Renal pelvis (tissue), 12 donors: ENCODE measurements at places on chromosomes 16 and 17. TPM values are rescaled to one million over a fixed set of nuclear protein-coding genes. Genes with fewer than 3 reads are reported as not detected.

Gene MEOX1
- 5.8 TPM for polyA plus RNA-seq

GRCh38 chr17:67379251-67379630, 2.2 kb downstream of the PITPNC1 start:
- DNase-seq: no peak

GRCh38 chr16:51024703-51025102, 126.4 kb downstream of the SALL1 start:
- no peak for DNase-seq

Gene LITAF
- 103 TPM for polyA plus RNA-seq

DNA sequence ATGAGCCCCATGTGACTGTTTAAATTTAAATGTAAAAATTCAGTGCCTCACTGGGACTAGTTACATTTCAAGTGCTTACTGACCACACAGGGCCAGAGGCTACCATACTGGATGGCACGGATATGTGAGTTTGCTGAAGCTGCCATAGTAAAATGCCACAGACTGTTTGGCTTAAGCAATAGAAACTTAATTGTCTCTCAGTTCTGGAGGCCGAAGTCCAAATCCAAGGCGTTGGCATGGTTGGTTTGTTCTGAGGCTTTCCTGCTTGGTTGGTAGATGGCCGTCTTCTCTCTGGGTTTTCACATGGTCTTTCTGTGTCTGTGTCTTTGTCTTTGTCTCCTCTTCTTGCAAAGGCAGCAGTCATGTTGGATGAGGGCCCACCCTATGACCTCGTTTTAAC, 878.9 kb upstream of the RBFOX1 start:
- DNase-seq: no peak

Gene NPW
- 4.5 TPM for polyA plus RNA-seq

GRCh38 chr17:43591779-43592562, 45.8 kb upstream of the ETV4 start:
- no peak for DNase-seq

Gene MRC2
- polyA plus RNA-seq: 80.6 TPM

- DNase-seq: no peak
Measured at GRCh38 chr17:30493780-30494179, 16.6 kb downstream of the GOSR1 start.

DNA sequence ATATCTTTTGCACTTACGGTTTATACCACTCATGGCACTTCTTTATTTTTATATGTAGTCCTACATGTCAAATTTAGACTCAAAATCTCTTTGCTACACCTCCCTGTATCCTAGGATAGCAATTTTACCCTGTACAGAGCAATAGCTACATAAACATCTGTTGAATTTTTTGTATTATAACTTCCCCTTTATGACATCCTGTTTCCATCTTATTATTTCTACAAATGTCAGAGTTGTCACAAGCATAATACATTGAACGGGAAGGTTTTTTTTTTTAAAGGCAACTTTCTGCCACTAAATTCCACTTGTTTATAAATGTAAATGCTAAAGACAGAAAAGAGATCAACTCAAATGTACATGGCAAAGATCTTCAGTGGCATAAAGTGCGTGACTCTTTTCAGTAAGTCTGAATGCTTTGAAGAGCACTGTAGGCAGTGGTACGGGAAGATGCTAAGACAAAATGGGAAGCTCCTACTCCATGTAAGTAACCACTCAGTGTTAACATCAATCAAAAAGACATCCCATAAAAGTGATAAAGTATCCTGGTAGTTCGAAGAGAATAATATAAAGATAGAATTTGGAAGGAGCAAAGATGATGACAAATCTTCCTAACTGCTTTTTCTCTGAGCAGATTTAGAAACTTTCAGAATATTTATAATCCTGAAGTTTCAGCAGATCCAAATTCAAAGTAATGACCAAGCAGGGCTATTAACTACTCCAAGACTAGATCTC, 26.8 kb downstream of the GNA13 start:
- DNase-seq: no peak

DNA sequence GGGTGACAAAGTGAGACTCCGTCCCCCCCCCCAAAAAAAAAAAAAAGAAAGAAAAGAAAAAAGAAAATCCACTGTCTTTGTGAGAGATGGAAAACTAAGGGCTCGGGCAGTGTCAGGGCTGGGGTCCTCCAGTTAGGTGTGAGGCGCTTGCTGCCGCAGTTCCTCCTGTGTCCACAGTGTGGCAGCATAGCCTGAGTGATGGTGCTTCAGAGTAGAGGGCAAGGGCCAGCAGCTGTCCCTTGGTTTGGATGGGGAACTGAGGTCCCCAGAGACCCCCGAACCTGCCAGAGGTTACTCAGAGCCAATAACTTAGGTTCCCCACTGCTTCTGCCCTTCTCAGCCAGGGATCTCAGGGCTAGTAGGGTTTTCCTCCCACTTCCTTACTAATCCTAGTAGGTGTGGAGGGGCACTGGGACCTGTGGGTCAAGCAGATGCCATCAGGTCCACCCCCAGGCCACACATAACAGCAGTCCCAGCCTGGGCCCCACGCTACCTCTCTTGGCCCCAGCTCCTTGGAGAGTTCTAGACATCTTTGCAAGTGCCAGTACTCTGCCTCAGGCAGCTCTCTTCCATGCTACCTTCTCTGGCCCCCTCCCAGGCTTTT, 7.9 kb upstream of the LLGL1 start:
- DNase-seq: peak; percentile 64

Gene SAMD14
- 18.7 TPM for polyA plus RNA-seq

Gene NEUROD2
- 0.06 TPM for polyA plus RNA-seq

GRCh38 chr17:14737984-14738651, 437.2 kb downstream of the HS3ST3B1 start:
- DNase-seq: no peak

Gene HSD17B1
- 5.8 TPM for polyA plus RNA-seq

DNA sequence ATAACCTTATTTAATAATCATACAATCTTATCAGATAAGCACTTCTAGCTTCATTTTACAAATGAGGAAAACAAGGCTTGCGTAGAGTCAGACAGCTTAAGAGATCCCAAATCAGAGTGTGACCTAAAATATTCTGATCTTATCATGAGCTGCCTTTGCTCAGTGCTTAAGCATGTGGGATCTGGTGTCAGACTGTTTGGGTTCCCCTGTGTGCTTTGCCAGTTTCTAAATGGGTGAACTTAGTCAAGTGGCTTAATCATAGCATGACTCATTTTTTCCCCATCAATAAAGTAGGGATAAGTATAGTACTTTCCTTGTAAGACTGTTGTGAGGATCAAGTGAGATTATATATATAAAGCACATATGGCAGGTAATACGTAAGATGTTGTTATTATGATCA, 612.6 kb upstream of the C16orf82 start:
- DNase-seq: no peak

Gene PRR29
- polyA plus RNA-seq: 4.2 TPM

- no peak for DNase-seq
Measured at GRCh38 chr16:84683691-84684591, 15.9 kb upstream of the USP10 start.

Gene DPEP1
- 31.6 TPM for polyA plus RNA-seq

Gene CCDC182
- not detected for polyA plus RNA-seq

- DNase-seq: no peak
Measured at GRCh38 chr17:65058146-65058545, 1.6 kb upstream of the GNA13 start.
